ENCODE measurements at places on chromosomes 5 and 9. TPM values are rescaled to one million over a fixed set of nuclear protein-coding genes. Genes with fewer than 3 reads are reported as not detected.

The IL3 gene
- total RNA-seq: 0.82 TPM

The PCDHGA3 gene
- total RNA-seq: 0.23 TPM

The MARVELD2 gene
- total RNA-seq: 0.16 TPM

The C5orf58 gene
- not detected for total RNA-seq

The MEGF9 gene
- total RNA-seq: 8.7 TPM

The LIFR gene
- not detected for total RNA-seq

The PLCXD3 gene
- not detected for total RNA-seq

The IL17B gene
- not detected for total RNA-seq

The TUSC1 gene
- total RNA-seq: 0.34 TPM

The GDNF gene
- not detected for total RNA-seq
